NCI-H526 treated with DMSO at 0.1 percent for 48 hours (cell line): ENCODE measurements at places on chromosomes 2 and 18.

- DNase-seq, result no peak
Measured at GRCh38 chr2:100673691-100674485, 111.1 kb downstream of the PDCL3 start.

GRCh38 chr2:100320547-100321178 is 1.6 kb downstream of the LONRF2 start:
- peak; percentile 69 for DNase-seq

DNA sequence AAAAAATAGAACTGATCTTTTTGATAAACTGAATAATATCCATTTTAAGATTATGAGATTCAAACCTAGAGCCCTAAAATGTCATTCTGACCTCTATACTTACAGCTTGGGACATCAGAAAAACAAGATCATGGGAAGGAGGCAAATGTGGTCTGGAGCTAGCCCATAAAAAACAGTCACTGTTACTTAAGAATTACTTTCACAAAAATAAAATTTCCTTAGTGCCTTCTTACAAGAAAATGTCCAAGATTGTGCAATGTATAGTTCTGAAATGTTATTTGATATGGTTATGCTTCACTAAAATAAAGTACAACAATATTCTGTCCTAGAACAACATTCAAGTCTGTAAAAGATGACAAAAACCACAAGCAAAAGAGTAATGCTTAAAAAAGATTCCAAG is 247.6 kb downstream of the DYM start:
- no peak for DNase-seq

DNA sequence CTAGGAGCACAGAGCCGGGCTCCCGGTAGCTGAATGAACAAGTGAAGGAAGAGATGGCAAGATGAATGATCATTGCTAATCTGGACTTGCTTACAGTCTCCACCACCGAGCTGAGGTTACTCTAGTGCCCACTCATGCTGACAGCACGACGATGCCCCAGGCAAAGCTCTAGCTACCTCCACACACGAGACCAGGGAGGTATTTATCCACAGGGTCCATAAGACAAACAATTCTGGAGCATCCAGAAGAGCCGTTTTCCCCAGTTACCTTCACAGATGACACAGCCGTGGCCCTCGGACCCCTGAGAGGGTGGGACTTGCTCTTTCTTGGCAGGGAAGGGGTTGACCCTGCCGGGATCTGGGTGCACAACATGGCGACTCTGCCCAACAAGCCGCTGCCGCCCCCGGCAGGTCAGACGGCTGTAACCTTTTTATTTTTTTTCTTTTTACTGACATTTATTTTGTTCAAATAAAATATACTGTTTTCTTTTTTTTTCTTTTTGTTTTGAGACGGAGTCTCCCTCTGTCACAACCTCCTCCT is 120.3 kb downstream of the PXDN start:
- DNase-seq, result no peak

DNA sequence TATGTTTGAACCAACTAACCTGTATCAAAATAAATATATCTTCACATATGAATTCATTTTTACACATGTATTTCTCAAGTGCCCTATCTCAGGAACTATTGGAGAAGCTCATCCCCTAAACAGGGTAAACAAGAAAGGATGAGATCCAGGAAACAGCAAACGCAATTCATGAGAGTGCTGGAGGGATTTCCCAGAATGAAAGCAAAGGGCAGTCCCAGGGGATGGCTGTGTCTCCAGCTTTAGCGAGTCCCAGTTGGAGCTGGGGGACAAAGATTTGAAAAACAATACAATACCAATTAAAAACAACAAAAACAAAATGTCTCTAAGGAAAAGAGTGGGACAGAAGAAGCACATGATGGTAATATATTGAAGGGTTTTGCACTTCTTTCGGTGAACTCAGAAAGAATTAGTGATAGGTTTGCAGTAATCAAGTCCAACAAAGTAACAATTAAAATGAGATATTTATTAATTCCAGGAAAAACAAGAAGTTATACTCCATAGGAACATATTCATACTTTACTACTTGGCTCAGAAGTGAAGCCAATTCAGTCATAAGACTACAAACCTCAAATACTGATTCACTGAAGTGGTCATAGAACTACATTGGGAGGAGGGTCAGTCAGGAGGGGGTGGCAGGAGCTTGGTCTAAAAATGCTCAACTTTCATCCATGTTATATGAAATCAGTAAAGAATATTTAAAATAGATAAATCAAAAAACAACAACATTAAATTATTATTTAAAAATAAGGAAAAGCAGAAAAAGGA is 73.1 kb upstream of the PDE1A start:
- no peak for DNase-seq

GRCh38 chr2:231197706-231198290 is 633 bp upstream of the ARMC9 start:
- DNase-seq, result no peak

GRCh38 chr2:20213651-20214565 is 11.0 kb downstream of the SDC1 start:
- no peak for DNase-seq

DNA sequence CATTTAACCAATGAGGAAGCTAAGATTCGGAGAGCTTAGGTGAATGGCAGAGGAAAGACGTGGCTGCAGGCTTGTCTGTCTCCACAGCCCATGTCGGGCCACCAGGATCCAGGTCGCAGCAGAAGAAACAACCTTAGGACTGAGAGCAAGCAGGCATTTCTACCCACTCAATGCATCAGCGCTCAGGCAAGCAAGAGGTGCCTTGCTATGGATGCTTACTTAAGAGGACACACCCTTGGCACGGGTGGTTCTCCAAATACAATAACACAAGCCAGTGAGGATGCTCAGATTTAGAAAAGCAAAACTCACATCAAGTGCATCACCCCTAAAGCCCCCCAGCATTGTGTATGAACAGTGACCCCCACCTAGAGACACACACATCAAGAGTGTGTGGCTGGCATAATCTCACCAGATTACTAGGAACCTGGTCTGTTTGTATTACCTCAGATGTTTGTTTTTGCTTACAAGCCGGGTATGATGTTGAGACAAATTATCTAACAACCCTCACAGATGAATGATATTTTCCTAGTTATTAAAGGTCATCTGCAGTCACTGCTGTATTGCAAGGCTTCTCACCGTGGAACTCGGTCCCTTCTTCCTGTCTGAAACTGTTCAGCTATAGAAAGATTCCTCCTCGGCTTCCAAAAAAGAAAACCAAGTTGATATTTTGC is 34.2 kb upstream of the NPAS2 start:
- no peak for DNase-seq

DNA sequence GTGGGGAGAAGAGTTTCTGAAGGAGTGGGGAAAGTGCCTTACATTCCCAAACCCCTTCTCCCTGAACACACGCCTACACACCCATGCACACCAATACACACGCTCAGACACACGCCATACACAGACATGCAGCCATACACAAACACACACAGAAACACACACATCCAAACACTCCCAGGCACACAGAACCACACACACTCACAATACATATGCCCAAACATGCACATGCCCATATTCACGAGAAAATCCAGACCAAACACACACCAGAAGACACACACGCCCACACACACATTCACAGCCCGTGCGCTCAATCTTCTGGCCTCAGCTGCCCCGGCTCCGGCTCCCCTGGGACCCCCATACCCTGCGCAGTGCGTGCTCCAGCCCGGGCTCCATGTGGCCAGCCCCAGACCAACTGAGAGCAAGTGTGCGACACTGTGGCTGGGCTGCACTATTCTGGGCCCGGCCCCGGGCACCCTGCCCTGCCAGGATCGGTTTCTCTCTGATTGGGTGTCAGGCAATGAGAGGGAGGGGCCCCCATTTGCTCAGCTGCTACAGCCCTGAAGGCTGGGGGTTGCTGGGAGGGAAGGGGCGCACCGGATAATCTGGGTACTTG is at the start of gene PRKAG3:
TSS of gene PRKAG3 (minus strand) at position 426 of the 613 bp plus-strand sequence.
- no peak for DNase-seq

GRCh38 chr2:190068764-190069163 is 6.2 kb upstream of the MSTN start:
- DNase-seq, result no peak

DNA sequence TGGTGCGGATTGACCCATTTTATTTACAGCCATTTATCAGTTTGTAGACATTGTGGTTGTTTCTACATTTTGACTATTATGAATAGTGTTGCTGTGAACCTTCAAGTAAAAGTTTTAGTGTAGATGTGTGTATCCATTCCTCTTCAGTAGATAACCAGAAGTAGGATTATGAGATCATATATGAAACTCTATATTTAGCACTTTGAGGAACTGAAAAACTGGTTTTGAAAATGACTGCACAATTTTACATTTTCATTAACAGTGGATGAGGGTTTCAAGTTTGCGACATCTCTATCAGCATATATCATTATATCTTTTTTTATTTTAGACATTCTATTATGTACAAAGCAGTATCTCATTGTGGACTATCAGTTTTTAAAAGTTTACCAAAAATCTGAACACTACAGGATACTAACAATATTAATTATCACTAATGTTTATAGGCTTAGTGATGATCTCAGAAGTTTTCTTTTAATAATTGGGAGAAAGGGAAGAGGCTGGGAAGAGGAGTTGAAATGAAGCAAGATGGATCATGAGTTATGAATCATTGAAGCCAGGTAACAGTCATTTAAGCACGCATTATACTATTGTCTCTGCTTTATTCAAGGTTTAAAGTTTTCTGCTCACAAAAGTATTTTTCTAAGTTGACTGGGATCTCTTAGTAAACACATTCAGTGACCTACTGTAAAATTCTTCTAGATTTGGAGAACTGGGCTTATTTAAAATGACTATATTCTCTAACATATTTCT is 329.0 kb upstream of the LRATD1 start:
- DNase-seq, result no peak

DNA sequence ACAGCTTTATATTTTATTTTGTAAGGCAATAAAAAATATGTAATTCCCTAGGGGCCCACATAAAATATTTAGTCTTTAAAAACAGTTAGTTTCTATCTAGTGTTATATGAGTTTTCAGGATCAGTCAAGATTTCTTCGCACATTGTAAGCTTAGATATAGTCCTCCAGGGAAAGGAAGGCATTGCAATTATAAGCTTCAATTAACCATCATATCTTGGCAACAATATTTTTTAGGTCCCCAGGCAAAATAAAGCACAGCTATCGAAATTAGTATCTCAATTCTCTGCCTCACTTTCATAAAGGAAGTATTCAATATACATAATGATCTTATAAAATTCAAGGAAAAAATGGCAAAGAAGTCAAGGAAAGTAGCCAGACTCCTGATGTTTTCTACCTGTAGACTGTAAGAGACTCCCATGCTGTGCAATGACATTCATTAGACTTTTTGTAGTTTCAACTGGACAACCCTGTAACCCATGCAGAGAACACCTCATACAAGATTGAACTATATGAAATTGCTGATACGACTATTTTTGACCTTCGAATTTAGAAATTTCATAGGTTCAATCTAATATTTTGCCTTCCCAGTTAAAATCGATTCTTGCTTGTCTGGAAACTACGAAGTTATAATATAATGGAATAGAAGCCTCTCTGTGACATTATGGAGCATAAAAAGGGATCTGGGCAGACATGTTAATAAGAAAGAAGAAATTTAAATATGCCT is 96.8 kb downstream of the UNC80 start:
- no peak for DNase-seq

- no peak for DNase-seq
Measured at GRCh38 chr18:47501946-47502345, 250.5 kb upstream of the SKOR2 start.

DNA sequence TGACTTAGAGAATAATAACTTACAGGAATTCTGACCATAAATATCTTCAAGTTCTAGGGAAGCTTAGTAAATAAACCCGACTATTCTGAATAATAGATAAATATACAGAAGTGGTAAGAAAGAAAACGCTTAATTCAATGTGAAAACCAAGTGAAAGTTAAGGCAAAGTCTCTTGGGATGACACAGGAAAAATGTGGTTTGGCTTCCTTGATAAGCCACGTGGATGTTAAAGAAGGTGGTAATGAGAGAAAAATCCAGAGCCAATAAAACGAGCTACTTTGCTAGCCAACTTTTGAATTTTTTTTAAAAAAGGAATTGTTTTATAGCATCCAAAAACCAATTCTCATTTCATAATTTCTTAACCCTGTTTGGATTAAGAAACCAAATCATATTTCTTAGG is 166.2 kb upstream of the VRK2 start:
- DNase-seq, result no peak

GRCh38 chr2:102239344-102239743 is 52.5 kb downstream of the IL1RL2 start:
- DNase-seq, result no peak

- DNase-seq, result no peak
Measured at GRCh38 chr2:69538872-69539548, 101.8 kb upstream of the NFU1 start.

DNA sequence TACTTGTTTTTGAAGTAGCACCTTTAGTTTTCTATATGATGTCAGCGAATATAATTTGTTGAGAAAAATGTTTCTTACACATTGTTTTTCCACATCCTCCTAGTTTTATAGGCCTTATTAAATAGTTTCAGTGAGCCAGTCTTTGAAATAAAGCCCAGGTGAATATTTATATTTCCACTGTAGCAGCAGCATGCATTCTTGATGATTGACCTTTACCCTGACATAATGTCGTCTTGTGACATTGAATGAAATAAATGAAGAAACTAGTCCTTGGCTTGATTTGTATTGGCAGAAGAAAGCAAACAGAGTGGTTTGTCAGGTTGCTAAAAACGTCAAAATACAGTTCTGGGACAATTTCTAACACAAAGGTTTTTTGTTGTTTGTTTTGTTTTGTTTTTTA is 84.4 kb downstream of the EHBP1 start:
- no peak for DNase-seq

- DNase-seq, result no peak
Measured at GRCh38 chr2:199936554-199936953, 18.7 kb downstream of the TYW5 start.

DNA sequence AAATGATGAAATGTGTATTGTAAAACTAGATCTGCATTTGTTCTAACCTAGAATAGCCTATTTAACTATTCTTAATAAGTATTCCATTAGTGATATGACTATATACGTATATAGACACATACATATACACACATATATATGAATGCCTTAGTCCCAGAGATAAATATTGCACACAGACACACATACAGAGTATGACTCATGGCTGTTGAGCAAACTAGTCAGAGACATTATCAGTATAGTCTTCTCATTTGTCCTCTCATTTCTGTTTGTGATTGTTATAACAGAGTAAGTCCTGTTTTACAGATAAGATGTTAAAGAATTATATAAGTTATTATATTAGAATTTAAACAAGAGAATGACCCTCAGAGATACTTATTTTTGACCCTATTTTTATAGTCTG is 202.5 kb downstream of the CCDC102B start:
- DNase-seq, result no peak

- no peak for DNase-seq
Measured at GRCh38 chr2:118607641-118608040, 239.8 kb downstream of the EN1 start.

GRCh38 chr2:29042561-29043075 is 31.7 kb downstream of the PCARE start:
- no peak for DNase-seq

- no peak for DNase-seq
Measured at GRCh38 chr2:158066046-158066713, 35.5 kb upstream of the UPP2 start.
